ENCODE measurements at places on chromosomes 4 and X.

GRCh38 chrX:8083286-8083685 is 87.8 kb downstream of the VCX2 start:
- DNase-seq, result no peak

DNA sequence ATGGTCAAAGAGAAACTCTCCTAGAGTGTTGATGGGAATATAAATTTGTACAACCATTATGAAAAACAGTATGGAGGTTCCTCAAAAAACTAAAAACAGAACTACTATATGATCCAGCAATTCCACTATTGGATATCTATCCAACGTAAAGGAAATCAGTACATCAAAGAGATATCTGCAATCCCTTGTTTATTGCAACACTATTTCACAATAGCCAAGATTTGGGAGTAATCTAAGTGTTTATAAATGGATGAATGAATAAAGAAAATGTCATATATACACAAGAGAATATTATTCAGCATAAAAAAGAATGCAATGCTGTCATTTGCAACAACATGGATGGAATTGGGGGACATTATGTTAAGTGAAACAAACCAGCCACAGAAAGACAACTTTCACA is 1118.1 kb upstream of the PRKX start:
- no peak for DNase-seq

DNA sequence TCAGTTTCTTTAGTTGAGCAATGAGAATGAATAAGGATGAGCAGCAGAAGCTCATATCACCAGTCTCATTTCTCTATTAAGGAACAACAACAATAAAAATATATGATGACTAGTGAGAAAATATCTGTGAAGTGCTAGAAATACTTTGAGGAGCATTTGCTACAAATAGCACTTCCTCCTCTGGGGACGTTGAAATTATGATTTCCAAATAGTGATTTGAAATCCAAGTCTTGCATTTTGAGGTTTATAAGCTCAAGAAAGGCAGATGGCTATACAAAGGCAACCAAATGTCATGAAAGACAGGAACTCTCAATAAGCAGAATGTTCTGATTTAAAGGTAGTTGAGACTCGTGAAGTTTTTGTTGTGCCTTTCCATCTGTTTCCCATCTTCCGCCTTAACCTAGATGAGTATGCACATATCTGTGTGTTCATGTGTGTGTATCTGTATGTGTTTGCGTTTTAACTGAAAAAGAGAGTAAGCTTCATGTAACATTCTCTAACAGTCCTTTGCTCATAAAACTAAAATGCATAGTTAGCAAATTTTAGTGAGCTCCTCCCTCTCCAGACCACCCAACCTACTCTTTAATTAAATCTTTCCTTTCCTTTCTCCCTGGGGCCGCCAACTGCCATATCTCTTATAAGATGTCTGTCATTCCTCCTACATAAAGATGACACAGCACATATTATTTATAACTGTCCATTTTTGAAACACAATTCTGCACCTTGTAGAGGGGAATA is 222.6 kb upstream of the RASGEF1B start:
- no peak for DNase-seq

DNA sequence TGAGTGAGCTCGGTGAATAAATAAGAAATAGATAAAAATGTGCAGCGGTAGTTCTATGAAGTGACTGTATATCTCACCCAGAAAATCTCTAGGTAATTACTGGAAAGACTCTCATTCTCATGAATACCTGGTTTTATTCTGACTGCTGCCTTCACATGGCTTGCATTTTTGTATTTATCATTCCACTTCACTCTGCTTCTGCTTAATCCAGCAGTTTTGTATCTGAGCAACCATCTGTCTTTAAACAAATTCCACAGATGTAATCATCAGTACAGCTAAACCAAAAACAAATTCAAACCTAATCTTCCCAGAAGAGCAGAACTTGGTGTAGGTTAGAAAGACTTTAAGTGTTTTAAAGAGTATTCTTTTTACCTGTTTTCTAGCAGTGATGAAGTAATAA is 11.2 kb upstream of the ALB start:
- DNase-seq, result no peak

DNA sequence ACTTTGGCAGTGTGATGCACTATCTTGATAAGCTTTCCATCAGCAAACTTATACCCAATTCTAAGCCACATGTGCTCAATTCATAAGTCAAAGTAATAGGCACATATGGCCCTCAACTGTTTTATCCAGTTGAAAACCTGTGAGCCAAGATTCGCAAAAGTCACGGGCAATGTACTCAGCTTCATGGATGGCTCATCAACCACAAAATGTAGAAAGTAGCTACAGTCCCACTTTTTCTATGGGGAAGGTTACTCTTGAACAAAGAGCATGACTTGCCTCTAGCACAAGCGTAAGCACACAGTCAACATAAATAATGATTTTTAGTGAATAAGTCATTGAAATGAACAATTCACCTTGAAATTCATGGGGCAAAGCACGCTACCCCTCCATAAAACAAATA is 25.1 kb upstream of the DDX53 start:
- no peak for DNase-seq

DNA sequence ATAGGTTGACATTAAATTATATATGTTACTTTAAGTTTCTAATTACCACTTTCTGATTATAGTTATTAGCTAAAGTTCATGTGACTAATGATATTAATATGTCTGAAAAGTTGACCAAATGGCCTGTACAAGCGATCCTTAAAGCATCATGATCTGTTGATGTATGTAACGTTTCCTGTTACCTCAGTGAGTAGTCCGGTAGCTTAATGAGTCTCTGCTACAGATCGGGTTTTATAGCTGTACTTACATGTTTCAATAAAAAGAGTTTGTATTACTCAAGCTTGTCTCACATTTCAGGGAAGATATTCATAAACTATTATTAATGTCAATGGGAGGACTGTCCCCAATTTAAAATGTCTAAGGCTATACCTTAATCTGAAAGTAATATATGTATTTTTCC is 246.3 kb downstream of the PPP3CA start:
- DNase-seq, result no peak

GRCh38 chr4:96983830-96984229 is 1143.9 kb downstream of the PDHA2 start:
- no peak for DNase-seq

- peak; percentile 28 for DNase-seq
These were observed 22.4 kb upstream of the CLTRN start for GRCh38 chrX:15686818-15687685.

DNA sequence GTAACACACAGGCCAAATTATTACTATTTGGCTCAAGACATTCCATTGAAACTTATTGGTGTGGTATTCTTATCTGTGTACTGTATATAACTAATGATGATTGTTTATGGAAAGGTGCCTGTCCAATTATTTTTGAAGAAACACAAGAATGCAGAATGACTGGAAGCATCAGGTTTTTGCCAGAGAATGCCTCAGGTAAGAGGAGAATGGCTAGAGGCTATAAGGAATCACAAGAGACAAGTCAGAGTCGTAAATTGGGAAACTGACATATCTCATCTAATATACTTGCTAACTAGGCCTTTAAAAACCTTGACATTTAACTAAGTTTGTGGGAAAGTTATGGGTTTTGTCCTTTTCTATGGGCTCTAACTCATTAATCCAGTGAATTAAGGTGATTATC is 69.3 kb upstream of the TTC29 start:
- no peak for DNase-seq

DNA sequence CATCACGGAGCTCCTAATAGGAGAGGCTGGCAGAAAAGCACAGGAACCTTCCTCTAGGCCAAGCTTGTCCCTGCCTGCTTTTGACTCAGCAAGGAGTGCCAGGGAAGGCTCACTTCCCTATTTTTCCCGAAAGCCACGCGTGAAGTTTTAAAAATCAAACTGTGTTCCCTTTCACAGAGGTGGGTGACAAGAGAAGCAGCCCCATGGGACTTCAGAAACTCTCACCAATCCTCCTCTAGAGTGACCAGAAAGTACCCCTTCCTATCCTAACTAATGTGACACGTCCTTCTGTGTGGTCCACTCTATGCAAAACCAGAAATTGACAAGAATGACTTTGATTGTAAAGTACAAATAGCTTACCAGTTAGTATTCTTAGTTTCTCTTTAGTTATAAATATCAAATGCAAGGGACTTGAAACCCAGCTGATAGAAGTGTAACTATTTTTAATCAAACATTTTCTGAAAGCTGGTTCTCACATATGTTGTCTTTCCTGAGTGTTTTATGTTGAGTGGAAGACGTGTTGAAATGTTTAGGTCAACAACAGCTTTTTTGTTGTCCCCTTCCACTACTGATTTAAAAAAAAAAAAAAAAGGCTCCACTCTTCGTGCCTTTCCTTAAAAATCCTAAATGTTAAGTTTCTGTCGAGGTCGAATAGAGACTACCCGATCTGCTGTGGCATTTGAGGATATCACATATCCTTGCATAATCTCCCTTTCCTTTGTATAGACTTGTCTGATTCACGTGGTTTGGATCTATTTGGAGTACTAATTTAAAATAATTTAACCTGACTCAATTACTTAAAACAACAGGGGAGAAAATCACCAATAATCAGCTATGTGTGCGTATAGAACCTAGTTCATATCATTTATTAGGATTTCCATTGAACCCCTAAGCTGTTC is 42.1 kb downstream of the NFKB1 start:
- no peak for DNase-seq

- no peak for DNase-seq
These were observed 156.6 kb downstream of the FHIP1A start for GRCh38 chr4:151565583-151565982.

GRCh38 chr4:146548443-146548842 is 26.7 kb upstream of the SLC10A7 start:
- no peak for DNase-seq

- DNase-seq, result no peak
These were observed 71.0 kb upstream of the UGT8 start for GRCh38 chr4:114527637-114528036.

- no peak for DNase-seq
These were observed 94.3 kb downstream of the CT47B1 start for GRCh38 chrX:120781403-120781802.

GRCh38 chr4:61831987-61832386 is 631.9 kb downstream of the ADGRL3 start:
- DNase-seq, result no peak

DNA sequence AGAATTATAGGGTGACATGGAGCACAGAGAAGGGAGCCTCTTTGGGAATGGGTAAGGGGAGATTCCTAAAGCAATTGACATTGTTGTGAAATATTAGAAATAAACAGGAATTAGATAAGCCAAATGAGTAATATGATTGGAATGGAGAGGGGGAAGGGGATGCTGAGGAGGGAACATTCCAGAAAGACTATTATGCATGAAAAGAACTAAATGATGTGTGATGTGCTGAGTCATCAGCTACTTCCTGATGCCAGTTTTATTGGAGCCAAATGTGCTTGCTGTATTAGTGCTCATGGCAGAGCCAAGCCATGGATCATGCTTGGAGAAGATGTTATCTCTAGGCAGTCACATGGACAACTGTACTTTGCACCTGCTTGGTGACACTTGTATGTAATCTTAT is 189.0 kb upstream of the HCCS start:
- no peak for DNase-seq

- DNase-seq, result peak; percentile 9
These were observed 16.2 kb downstream of the AWAT2 start for GRCh38 chrX:70033348-70034051.

DNA sequence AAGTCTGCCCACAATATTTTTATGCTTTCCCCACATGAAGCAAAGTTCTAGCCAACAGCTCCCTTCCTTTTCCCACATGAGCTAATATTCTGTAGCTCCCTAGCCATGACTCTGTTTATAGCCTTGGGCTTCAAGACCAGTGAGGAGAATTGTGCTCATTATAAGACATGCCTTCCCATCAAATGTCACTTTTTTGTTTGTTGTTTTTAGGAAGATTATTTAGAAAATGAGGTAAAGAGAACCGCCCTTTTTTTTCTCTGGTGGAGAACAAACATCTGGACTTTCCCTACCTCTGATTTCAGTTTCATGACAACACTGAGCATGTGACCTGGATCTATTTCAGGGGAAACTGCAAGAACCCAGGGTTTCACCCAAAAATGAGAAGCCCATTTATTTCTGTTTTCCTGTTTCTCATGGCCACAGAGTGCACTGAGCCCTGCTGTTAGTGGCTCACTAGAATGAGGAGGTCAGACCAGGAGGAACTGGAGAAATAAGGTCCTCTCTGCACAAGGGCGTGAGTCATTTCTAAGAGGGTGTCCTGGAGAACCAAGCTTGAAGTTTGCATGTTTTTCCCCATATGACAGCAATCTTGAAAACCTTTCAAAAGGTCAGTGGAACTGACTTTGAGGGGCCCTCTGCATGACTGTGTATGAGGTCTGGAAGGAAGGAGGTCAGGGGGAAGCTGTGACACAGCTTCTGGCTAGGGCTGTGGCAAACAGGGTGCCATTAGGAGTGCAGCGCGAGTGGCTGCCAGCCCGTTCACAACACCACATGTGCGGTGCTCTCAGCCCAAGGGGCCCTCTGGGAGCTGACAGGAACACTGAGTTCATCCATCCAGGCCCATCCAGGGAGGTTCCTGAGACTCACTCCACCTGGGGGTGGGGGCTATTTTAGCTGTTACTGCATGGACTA is 55.2 kb downstream of the CHST7 start:
- DNase-seq, result no peak

- DNase-seq, result no peak
These were observed 25.2 kb downstream of the PPP2R3B start for GRCh38 chrX:361231-362145.

DNA sequence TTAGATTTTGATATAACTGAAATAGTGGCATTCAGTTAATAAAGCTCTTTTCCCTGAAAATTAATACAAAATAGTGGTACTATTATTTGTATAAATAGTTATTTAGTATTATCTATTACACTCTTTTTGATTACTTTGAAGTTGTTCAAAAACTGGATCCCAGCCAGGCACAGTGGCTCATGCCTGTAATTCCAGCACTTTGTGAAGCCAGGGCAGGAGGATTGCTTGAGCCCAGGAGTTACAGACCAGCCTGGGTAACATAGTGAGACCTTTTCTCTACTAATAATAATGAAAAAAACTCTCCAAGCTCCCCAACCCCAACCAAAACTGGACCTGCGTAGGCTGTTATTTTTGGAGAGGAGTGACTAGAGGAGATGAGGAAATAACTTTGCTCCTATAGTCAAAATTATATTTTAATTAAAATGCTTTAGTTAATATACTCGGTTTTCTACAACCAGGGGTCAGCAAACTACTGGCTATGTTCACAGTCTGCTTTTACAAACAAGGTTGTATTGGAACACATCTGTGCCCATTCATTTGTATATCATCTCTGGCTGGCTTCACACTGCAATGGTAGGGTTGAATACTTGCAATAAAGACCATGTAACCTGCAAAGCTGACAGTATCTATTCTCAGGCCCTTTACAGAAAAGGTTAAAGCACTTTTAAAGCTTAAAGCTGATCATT is 27.6 kb downstream of the GUCY1A1 start:
- DNase-seq, result no peak

DNA sequence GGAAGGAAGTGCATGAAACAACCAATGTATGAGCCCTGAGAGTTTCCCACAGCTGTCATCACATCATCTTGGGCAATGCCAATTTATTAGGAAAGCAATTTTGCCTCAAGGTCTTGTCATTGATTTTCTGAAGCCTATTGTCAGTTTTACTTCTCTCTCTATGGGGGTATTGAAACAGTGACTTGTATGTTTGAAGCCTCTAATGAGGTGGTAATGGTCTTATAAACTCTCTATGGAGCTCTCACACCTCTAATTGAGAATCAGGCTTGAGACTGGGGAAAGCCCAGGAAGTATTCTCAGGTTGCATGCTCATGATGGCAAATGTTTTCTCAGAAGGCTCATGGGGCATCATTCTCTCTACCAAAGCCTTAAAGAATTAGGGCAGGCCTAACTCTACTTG is 308.2 kb upstream of the EMCN start:
- DNase-seq, result no peak

- DNase-seq, result no peak
These were observed 644.4 kb downstream of the STPG2 start for GRCh38 chr4:97498875-97499274.

GRCh38 chrX:13469963-13470684 is 99.3 kb upstream of the EGFL6 start:
- no peak for DNase-seq

Data from stimulated activated CD4-positive, alpha-beta T cell treated with anti-CD3 and anti-CD28 coated beads, Interleukin-4, amount 100 ng/mL, for 1 hour (primary cell).